Sigmoid colon (tissue), 7 donors: ENCODE measurements at places on chromosomes 4 and X. TPM values are rescaled to one million over a fixed set of nuclear protein-coding genes. Genes with fewer than 3 reads are reported as not detected.

Gene WWC2
- polyA plus RNA-seq: 2.5 TPM

Gene NEUROG2
- polyA plus RNA-seq: not detected

Gene CYSLTR1
- 1.6 TPM for polyA plus RNA-seq

DNA sequence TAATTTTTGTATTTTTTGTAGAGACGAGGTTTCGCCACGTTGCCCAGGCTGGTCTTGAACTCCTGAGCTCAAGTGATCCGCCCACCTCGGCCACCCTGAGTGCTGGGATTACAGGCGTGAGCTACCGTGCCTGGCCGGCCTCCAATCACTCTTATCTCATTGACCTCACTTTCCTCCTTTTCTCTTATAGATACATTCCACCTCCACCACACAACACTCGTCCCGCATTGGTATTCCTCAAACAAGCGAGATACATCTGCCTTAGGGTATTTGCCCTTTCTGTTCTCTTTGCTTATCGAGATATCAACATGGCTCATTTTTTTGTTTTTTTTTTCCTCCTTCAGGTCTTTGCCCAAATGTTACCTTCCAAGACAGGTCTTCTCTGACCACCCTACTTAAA lies 1.8 kb upstream of the PRPS1 start:
- DNase-seq: no peak

DNA sequence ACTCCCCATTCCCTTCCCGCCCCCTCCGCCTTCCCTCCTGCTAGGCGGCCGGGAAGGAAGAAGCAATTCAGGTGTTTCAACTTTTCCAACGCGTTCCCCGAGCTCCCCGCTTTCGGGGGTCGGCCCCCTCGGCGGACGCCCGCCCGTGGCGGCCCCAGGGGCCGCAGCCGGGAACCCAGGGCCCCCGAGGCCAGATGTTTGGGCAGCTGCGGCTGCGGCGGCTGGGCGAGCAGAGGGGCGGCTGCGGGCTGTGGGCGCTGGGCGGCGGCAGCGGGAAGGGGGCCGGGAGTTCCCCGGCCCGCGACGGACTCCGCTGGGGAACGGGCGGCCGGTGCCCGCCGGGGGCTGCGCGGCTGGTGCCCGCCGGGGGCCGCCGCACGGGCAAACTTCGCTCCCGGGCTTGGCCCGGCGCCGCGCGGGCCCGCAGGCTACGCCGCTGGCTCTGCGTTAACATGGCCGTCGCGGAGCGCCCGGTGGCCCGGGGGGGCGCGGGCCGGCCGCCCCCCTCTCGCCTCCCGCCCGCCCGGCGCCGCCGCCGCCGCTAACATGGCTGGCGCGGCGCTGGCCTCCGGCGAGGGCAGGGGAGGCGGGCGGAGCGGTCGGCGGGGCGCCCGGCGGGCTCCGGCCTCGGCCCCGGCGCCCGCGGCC lies 510 bp downstream of the HMGB3 start:
- no peak for DNase-seq

DNA sequence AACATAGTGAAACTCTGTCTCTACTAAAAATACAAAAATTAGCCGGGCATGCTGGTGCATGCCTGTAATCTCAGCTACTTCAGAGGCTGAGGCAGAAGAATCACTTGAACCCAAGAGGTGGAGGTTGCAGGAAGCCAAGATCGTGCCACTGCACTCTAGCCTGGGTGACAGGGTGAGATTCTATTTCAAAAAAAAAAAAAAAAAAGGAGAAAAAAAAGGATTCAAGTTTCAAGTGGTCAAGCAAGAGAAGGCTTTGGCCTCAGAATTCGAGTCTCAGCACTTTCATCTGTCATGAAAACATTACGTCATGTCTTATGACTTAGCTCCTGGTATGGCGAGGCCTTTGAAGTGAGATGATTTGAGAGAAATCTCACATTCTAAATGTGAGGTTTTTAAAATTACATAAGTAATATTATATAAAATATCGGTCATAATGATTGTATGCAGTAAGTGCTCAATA lies 21.2 kb upstream of the DHRSX start:
- no peak for DNase-seq

DNA sequence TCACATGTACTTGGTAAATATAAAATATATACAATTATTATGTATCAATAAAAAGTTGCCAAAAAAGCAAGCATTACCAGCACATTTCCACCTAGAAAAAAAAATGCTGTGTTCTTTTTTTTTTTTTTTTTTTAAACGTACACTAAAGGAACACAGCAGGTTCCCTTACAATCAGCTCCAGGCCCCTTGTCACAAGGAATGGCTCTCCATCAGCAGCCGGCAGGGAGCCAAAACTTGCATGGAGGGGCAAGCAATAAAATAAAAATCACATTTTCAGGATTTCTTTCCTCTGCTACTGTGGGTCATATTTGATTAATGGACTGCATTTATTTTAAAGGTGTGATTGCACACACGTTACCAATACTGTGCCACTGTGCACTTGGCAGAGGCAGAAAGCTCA lies 460.3 kb downstream of the GPAT3 start:
- no peak for DNase-seq

- no peak for DNase-seq
Measured at GRCh38 chrX:44480591-44480990, 62.1 kb downstream of the FUNDC1 start.

- DNase-seq: no peak
Measured at GRCh38 chr4:16858275-16858752, 40.1 kb downstream of the LDB2 start.
